Prostate gland (tissue), 2 donors: ENCODE measurements at places on chromosomes 6 and 20.
A peak's percentile ranks its signal among the peaks of the same experiment; 100 is the strongest.

GRCh38 chr6:105620878-105621277 is 218.0 kb upstream of the PREP start:
- no peak for DNase-seq

DNA sequence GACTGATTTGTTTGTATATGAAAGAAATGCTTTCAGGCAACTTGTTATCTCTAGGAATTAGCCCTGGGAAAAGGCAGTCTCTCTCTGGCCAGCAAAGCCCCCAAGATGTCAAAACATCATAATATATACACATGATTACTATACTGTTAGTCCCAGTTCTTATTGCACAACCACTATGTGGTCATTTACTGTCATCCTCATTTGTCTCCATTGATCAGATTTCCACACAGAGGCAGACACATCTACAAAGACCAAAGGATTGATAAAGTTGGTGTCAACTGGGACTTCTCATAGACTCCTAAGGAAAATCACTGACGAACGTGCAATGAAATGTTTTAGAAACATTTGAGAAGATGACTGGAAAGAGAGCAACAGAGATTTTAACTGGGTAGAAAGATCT is 71.9 kb upstream of the POPDC3 start:
- DNase-seq: no peak

- no peak for DNase-seq
These were observed 91.0 kb downstream of the ANKEF1 start for GRCh38 chr20:10125757-10126156.

GRCh38 chr6:144847916-144848315 is 562.8 kb downstream of the UTRN start:
- DNase-seq: no peak

DNA sequence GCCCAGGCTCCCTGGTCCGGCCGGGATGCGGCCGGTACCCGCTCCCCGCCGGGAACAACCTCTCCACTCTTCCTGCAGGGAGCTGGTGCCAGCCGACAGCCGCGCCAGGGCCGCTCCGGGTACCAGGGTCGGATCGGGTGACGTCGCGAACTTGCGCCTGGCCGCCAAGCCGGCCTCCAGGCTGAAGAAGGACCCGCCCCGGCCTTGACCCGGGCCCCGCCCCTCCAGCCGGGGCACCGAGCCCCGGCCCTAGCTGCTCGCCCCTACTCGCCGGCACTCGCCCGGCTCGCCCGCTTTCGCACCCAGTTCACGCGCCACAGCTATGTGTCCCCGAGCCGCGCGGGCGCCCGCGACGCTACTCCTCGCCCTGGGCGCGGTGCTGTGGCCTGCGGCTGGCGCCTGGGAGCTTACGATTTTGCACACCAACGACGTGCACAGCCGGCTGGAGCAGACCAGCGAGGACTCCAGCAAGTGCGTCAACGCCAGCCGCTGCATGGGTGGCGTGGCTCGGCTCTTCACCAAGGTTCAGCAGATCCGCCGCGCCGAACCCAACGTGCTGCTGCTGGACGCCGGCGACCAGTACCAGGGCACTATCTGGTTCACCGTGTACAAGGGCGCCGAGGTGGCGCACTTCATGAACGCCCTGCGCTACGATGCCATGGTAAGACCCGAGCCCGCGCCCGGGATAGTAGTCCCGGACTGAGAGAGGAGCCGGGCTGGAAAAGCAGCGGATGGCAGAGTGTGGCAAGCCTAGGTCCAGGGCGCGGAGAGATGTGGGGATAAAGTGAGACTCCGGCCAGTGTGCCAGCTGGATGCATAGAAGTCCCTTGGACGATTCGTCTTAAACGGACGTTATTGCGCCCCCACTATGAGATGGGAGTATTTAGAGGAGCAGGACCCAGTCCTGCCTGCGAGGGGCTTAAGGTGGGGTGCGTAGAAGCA is at the start of gene NT5E:
Gene NT5E, plus strand, starts transcription at position 266 of the 942 bp plus-strand sequence. Its CDS starts 57 bp downstream, at position 323.
- peak; percentile 17 for DNase-seq

DNA sequence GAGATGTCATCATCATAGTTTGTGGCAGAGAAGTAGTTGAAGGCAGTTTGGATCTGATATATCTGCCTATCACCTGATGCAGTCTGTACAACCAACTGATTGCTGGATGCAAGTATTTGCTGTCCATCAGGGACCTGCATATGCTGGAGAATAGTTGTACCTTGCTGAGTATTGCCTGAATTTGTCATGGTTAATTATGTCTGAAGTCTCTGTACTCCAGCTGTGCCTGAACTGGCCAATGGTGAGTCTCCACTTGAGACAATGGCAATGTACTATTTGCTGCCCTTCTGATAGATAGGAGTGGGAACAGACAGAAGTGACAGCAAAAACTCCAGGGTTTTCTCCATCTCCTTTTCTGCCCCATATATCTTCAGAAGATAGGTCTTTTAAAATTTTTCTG is 531.5 kb downstream of the EPHA7 start:
- no peak for DNase-seq

GRCh38 chr6:25387483-25387882 is 108.3 kb downstream of the CARMIL1 start:
- DNase-seq: no peak

GRCh38 chr20:17860301-17861197 is 108.0 kb downstream of the SNX5 start:
- DNase-seq: no peak

DNA sequence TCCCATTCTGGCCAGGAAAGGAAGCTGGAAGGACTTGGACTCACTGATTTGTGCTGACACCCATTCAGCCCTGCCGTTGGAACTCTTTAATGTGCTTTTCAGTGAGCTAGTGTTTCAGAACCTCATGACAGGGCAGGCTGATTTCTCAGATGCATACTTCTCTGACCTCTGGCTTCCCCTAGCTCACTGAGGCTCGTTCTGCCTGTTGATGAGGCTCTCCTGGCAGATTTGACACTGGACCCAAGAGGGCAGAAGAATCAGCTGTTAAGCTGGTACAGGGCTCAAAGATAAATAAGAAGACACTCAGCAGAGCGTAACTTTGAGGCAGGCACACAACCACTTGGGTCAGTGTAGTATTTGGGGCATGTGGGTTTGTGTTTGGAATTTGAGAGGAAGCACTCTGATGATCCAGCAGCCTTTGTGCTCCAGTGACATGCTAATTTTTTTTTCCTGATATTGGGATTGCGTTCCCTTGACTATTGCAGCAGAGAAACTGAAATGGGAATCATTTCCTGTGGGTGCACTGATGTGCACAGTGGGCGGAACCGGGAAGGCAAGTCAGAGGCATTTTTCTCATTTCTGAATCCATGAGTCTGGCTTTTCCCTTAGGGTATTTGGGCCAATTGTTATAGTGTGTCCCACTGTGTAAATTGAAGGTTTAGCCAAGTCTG is 80.2 kb downstream of the CARMIL1 start:
- no peak for DNase-seq

- DNase-seq: no peak
These were observed 111.8 kb downstream of the PERP start for GRCh38 chr6:137995371-137995770.

DNA sequence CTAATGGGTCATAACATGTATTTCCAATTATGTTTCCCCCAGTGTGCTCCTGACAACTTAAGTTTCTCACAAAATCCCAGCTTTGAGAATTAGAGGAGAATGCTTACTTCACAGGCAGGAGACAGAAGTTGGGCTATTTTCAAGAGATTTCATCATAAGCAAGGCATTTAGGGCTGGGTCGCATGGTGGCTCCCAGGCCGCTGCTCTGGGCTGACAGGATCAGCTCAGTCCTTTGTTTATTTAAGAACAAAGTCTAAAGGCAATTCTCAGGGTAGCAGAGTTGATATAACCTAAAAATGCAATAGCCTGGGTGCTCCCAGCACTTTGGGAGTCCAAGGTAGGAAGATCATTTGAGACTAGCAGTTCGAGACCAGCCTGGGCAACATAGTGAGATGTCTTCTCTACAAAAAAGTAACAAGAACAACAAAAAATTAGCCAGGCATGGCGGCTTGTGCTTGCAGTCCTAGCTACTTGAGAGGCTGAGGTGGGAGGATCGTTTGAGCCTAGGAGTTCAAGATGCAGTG is 10.9 kb downstream of the FOXQ1 start:
- DNase-seq: no peak

GRCh38 chr20:6302041-6302440 is 179.2 kb upstream of the FERMT1 start:
- DNase-seq: no peak

- no peak for DNase-seq
These were observed 63.0 kb downstream of the LYRM2 start for GRCh38 chr6:89575562-89575960.

DNA sequence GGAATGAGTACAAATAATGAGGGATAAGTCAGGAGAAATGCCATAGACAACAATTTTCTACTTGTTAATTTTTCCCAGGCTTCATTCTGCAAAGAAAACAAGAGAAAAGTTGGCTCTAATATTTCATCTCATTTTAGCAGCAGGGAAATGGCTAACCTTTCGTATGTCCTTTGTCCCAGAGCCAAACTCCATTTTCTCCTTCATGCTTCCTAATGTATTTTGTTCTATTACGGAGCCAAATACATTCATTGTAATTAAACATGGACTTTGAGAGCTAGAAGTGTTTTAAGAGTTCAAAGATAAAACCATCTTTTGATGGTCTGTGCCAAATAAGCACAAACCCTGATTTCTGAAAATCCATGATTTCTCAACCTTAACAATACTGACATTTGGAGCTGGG is 136.9 kb downstream of the PTCHD4 start:
- no peak for DNase-seq

GRCh38 chr20:4041748-4042411 is 26.5 kb upstream of the RNF24 start:
- DNase-seq: peak; percentile 97

GRCh38 chr20:10047427-10047826 is 12.6 kb downstream of the ANKEF1 start:
- no peak for DNase-seq

- DNase-seq: peak; percentile 47
These were observed 17.9 kb downstream of the C6orf15 start for GRCh38 chr6:31094389-31094881.

DNA sequence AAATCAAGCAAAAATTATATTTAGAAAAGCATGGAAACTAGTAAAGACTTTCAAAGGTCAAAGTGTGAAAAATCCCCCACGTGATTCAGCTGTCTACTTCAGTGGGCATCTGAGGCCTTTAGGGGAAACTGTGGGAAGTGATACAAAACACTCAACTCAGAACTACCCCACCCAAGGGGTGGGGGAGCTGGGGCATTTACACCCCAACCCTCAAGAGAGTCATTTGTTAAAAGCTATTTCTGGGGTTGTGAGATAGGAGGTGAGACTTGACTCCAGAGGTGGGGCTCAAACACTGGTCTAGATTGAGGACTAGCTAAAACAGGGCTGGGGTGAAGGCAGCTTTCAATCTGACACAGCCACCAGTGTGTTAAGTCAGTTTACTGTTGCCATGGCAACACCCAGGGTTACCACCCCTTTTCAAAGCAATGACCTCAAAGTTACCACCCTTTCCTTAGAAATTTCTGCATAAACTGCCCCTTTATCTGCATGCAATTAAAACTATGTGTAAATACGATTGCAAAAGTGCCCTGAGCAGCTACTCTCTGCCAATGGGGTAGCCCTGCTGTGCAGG is 9.9 kb upstream of the GTSF1L start:
- DNase-seq: no peak

DNA sequence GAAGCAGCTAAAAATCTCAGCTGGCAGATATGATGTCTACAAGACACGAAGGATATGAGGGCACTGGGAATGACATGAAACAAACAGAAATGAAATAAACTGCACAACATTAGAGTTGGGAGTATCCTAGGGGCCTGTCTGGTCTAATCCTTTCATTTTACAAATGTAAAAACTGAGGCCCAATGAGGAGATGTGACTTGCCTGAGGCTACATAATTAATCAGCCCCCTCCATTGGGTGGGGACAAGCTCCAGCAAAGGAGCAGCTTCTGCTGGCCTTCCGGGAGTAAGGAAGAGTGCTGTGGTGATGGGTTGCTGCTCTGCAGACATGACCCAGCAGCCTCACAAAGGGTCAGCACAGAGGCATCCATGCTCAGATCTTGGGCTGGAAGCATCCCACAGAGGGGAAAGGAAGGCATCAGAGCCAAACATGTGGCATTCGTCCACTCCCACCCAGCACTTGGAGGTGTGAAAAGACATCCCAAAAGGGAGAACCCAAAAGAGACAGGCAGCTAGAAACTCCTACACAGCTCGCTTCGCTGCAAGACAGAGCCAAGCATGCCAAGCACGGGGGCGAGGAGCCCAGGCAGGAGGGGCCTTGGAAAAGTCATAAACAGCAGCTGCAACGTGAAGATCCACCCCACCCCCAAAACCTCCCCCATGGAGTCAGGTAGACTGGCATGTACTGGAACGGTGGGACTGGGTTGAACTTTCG is 183.7 kb downstream of the UNC5CL start:
- no peak for DNase-seq

DNA sequence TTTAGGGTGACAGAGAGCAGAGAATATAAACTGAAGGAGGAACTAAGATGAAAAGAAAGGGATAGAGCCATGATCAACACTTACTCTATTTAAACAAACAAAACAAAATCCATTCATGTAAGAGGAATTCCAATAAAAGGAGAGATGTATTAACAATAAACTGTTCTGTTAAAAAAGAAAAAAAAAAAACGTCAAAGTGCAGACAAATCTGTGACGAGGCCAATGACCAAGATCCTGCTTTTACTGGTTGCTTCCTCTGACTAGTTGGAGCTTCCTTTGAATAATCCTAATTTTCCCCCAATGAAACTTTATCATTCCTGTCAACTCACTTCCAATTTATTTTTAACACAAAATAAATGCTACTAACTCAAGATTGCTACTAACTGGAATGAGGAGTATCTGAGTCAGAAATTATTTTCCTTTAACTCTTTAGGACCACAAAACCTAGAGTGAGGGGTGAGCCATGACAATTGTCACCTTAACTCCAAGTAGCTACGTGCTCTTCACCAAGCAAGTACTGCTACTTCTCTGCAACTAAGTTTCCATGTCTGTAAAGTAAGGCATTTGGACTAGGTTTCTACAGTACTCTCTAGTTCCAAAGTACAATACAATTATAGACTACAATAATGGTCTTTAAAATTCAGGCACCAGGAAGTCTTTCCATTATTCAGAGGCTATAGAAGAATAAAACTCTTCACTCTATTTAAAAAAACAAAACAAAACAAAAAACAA is 152.0 kb downstream of the PTPRK start:
- no peak for DNase-seq

GRCh38 chr20:46089167-46089416 is 670 bp downstream of the NCOA5 start:
- DNase-seq: no peak

DNA sequence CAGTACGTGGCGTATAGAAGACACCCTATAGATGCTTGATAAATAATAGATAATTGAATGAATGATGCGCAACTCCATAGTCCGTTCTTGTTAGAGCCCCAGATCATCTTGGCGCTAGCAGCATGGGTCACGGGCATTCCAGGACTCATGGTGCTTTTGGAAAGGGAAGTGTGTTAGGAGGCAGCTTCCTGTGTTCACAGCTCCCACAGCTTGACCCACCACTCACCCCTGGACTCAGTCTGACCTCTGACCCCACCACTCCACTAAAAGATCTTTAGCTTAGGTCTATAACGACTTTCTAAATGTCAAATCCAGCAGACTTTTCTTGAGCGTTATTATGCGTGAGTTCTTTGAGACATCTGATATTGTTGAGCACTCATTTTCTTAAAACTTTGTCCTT is 35.8 kb upstream of the KIF16B start:
- no peak for DNase-seq
